ENCODE measurements at places on chromosomes 7 and 10.
A peak's percentile ranks its signal among the peaks of the same experiment; 100 is the strongest.

DNA sequence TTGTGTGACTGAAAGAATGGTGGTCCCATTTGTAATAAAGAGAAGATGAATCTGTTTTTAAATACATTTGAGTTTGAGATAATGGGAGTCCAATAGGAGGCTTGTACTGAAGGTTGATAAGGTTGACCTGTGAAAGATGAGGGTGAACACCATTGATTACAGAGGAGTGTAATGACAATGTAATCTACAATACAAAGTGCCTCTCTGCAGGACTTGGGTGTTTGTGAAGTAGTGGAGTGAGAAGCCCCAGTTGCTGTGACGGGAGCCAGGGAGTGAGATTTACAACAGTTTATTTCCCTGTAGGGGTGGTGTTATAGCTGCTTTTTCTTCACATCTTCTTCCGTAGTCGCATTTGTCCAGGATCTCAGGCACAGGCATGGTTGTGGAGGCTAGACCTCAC, 189.9 kb downstream of the EXOC4 start:
- no peak for DNase-seq

DNA sequence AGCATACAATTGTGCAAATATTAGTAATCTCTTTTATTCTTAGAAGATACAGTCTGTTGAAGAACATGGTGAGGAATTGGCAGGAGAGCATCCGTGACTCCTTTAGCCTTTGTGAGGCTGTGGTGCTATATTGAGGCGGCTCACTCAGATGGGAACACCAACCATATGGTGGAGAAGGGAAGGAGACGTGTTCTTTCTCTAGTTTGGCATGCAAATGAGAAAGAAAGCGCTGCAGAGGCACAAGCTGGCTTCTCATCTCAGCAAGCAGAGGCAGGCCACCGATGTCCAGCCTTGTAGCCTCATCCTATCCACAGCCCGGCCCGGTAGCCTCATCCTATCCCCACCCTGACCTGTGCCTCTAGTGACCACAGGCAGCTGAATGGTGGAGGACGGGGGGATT, 288.3 kb downstream of the CAMK1D start:
- no peak for DNase-seq

- no peak for DNase-seq
These were observed 14.8 kb downstream of the CYP3A7 start for GRCh38 chr7:99719996-99720769.

DNA sequence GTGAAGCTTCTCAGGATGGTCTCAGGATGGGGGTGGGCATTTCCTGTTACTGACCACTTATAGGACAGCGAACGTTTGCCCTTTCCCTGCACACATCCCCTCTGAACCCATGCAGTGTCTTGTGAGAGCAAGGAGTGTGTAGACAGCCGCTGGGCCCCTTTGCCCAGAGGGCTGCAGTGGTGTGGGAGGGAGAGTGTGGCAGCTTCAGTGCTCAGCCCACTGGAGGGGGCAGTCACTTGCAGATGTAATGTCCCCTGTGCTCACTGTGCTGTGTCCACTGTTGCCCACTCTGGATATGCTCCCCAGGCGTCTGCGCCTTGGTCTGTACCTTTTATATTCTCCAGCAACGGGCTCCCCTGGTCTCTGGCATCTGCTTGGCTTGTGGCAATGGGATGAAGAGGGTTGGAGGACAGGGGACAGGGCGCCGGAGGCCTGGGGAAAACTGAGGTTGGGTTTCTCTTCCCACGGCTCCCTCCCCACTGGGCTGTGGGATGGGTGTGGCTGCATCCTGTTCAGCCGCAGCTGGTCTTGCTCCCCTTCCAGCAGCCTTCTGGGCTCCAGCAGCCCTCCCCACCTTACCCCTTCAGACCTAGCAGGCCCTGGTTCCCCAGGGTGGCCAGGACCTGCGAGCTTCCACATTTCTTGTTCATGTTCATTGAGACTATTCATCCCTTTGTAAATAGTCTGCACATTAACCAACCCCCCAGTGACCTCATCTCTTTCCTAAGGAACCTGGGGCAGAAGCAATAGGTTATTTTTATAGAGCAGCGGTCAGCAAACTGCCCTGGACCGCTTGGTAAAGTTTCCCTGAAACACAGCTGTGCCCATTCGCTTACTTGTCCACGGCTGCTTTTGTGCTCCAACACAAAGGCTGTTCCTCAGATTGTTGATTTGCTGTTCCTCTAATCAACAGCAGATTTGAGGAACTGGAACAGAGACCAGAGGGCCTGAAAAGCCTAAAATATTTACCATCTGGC, 6.1 kb downstream of the ZNF789 start:
- DNase-seq: no peak

DNA sequence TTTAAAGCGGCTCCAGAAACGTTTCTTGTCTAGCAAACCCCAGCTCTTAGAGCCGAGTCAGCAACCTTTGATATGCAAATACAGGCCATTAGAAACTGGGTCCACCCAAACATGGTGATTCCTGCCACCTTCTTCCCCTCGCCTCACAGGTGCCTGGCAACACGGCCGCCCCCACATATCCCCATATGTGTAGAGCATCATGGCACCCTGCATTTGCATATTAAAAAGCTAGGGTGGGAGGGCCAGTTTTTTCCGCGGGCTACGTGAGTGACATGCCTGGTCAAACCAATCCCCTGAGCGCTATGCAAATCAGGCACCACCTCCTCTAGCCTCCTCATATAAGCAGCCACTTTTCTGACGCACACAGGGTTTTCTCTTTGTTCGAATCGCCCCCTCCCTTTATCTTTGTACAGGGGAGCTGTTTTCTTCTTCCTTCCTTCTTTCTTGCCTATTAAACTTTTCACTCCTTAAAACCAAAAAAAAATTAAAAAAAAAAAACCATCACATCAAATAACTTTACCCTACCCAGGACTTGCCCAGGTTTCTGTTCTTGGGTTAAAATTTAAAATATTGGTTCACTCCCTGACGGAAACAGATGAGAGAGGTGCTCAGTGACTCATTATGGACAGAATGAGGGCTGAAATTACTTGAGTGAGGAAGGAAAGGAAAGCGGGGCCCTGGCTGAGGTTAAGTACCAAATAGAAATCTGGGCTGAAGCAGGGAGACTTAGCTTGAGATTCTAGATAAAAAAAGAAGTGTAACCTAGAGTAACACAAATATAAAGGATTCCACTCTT, 59.8 kb downstream of the COA1 start:
- DNase-seq: no peak

GRCh38 chr10:133452453-133452852, 1.3 kb upstream of the SCART1 start:
- DNase-seq: no peak

- no peak for DNase-seq
These were observed 20.8 kb downstream of the LAT2 start for GRCh38 chr7:74230446-74231231.

DNA sequence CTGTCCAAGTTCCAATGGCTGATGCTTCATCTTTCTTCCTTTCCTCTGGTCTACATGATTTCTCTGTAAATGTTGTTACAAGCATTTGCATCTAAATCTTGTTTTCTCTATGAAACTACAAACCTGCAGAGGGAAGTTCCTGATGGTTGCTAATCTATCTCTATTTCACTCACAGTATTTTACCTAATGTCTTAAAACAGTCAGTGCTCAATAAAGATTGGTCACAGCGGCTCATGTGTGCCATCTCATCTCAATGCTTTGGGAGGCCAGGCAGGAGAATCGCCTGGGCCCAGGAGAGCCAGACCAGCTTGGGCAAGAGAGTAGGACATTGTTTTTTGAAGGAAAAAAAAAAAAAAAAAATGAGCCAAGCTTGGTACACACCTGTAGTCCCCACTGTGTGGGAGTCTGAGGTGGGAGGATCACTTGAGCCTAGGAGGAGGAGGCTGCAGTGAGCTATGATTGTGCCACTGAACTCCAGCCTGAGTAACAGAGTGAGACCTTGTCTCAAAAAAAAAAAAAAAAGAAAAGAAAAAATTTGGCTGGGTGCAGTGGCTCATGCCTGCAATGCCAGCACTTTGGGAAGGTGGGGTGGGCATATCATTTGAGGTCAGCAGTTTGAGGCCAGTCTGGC, 71.3 kb upstream of the ARMC3 start:
- DNase-seq: no peak

- DNase-seq: no peak
These were observed 31.0 kb downstream of the TNS3 start for GRCh38 chr7:47550788-47551470.

DNA sequence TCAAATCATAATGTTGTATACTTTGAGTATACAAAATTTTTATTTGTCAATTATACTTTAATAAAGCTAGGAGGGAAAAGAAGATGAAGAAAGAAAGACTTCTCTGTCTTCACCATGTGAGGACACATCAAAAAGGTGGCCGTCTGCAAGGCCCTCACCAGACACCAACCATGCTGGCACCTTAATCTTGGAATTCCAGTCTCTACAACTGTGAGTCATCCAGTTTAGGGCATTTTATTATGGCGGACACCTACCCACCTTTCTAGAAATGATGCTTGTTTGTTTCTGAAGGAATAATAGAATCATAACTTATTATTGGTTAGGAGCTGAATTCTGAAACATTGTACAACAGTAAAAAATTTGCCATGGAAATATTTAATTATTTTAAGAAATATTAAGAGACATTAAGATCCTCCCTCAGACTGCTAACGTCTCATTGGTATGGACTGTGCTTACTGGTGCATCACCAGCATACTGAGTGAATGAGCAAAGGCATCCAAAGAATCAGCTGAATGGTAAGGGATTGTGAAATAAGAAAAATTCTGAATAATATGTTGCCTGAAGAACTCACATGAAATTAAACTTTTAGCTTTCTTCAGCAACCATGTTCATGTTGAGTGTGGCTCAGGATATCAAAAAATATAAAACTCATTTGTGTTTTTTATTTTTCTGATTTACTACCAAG, 536.6 kb downstream of the HTR7 start:
- DNase-seq: peak; percentile 9

GRCh38 chr10:119350502-119351097, 143.2 kb downstream of the GRK5 start:
- peak; percentile 58 for DNase-seq

DNA sequence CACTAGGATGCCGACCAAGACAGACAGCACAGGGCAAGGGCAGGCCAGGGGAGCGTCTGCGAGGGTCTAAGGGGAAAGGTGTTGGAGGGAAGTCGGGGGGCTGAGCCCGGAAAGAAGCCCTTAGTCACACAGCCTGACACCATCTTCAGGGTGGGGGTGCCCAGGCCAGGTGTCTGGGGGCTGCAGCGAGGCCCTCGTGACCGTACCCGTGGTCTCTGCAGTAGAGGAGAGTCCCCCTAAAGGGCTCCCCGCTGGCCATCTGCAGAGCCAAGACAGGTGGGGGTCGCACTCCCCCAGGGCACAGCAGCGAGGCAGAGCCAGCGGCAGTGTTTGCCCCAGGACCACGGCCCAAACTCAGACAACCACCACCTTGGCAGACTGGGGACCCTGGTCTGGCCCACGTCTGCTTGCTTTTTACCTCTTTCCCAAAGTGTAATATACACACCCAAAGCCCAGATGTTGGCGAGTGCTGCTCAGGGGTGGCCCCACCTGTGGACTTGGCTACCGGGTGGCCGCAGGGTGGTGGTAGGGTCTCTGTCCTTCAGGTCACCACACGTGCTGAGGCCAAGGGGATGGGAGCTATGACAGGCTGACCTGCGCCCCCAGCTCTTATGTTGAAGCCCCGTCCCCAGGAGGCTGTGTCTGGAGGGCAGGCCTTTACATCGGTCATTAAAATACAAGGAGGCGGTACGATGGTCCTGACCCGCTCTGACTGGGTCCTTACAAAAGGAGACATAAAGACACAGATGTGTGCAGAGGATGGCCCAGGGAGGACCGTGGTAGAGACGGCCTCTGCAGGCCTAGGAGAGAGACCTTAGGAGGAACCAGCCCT, 107.4 kb downstream of the DNAJB6 start:
- no peak for DNase-seq

DNA sequence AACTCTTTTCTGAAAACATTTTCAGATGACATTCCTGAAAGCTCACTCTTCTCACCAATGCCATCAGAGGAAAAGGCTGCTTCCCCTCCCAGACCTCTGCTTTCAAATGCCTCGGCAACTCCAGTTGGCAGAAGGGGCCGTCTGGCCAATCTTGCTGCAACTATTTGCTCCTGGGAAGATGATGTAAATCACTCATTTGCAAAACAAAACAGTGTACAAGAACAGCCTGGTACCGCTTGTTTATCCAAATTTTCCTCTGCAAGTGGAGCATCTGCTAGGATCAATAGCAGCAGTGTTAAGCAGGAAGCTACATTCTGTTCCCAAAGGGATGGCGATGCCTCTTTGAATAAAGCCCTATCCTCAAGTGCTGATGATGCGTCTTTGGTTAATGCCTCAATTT, 16.5 kb downstream of the ANLN start:
- no peak for DNase-seq

DNA sequence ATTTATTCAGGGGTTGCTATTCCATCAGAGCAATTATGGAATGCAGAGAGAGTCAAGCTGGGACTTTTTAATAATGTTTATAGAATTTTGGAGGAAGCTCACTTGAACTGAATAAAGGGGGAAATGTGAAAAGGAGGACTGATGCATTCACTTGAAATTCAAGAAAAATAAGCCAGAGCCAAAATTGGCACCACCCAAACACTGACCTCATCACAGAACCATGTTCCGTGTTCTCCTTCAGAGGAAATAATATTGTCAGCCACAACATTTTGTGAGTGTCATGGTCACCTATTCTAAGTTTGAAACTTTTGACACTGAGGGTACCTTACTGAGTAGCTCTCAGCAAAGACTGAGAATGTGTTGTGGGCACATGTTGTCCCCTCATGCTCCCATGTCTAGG, 207.0 kb downstream of the ANK3 start:
- no peak for DNase-seq

- DNase-seq: no peak
These were observed 50.9 kb upstream of the PAPSS2 start for GRCh38 chr10:87608756-87609155.

GRCh38 chr7:26514633-26515032, 223.0 kb downstream of the SNX10 start:
- DNase-seq: no peak

GRCh38 chr7:90726623-90727022, 130.5 kb downstream of the CDK14 start:
- DNase-seq: peak; percentile 36

DNA sequence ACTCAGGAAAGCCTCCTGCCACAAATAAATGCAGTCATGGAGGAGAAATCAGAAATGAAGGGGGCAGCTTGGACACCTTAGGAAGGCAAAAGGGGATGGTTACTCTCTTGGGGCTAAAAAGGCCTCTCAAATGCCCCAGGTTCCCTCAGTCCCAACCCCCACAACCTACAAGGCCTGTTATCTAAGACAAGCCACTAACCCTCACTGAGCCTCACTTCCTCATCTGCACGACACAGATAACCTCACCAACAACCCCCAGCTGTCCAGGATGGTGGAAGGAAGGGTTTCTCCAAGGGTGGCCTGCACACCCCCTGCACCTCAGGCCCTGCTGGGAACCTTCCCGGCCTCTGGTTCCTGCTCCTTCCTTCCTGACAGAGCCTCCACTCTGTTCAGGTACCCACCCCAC, 29.2 kb downstream of the SORBS1 start:
- no peak for DNase-seq

GRCh38 chr10:119198438-119198837, 8.9 kb upstream of the GRK5 start:
- no peak for DNase-seq

- DNase-seq: no peak
These were observed 65.6 kb downstream of the ZEB1 start for GRCh38 chr10:31384589-31384949.
